ENCODE measurements at places on chromosomes 6 and 20.
A peak's percentile ranks its signal among the peaks of the same experiment; 100 is the strongest.

GRCh38 chr20:2626853-2627541 is 25.4 kb upstream of the NOP56 start:
- DNase-seq: no peak

- DNase-seq: no peak
Measured at GRCh38 chr6:89917216-89917615, 22.9 kb downstream of the GJA10 start.

DNA sequence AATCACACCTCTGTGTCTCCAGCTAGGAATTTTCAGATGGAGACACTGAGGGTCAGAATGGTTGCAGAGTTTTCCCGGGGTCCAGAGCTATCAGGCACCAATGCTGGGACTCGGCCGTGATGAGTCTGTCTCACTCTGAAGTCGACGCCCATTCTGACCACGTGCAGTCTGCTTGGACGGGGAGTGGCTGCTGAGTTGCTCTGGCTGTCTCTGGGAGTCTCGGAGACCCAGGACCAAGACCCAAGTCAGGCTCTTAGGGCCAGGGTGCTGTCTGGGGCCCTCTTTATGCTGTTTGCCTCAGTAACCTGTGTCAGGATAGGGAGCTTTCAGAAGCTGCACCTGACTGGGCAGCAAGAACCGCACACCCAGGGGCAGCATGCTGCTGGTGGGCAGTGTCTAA is 4.6 kb downstream of the IP6K3 start:
- DNase-seq: no peak

GRCh38 chr6:27631609-27631916 is 158.7 kb upstream of the ZNF184 start:
- no peak for DNase-seq

GRCh38 chr6:142867988-142868812 is 76.8 kb downstream of the HIVEP2 start:
- DNase-seq: no peak

DNA sequence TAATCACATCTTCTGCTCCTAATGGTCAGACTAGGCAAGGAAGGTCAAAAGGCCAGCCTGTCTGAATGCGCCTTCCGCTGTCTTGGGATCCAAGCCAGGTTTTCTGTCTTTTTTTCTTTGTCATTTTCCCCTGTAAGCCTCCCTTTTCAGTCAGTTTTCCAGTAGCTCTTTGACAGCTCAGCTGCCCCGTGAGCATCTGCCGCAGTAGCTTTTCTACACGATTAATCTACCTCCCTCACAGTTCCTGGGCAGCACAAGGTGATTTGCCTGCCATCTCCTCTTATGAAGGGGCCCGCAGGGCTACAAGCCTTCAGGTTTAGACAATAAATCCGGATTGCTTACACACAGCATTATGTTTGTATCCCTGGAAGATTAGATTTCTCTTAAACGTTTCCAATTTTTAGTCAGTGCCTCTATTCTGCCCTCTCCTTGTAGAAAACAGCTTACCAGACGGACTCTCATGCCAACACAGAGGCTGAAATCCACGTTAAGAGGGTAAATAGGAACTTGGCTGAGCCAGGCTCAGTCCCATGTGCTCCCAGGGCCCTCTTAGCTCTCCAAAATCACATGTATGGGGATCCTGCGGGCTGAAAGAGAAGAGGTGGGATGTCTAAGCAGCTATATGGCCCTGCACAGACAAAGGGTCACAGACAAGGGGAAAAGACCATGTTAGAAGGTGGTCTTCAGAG is 77.2 kb downstream of the LY86 start:
- DNase-seq: no peak

GRCh38 chr6:111711476-111711875 is 105.8 kb upstream of the TRAF3IP2 start:
- DNase-seq: no peak

DNA sequence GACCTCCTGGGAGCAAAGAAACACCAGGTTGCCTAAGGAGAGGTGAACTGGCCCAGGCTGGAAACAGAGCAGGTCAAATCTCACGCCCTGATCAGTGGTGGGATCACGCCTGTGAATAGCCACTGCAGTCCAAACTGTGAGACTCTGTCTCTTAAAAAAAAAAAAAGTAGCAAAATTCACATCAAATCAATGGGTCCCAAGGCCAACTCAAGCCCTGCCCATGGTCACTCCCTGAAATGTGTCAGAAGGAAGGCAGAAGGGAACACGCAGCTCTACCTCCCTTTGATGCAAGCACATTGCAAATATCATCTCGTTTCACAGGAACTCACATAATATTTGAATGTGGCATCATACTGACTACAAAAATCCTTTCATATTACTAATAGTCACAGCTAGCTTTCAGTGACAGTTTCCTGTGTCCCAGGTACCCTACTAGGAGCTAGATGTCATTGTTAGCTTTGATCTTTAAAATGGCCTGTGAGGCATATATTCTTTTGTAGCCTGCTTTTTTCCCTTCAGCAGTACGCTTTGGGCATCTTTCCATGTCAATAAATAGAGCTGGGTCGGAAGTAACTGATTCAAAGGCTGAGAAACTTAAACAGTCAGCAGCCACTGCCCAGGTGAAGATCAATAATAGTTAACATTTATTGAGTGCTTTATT is 14.4 kb upstream of the TTPAL start:
- DNase-seq: no peak

DNA sequence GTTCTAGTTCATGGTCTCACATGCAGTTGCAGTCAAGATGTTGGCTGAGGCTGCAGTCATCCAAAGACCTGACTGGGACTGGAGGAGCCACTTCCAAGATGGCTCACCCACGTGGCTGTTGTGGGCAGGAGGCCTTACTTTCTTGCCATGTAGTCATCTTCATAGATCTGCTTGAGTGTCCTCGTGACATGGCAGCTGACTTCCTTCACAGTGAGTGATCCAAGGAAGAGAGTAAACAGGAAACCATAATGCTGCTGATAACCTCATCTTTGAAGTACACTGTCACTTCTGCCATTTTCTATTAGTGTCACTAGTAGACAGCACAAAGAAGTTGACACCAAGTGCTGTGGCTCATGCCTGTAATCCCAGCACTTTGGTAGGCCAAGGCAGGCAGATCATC is 40.1 kb upstream of the AKIRIN2 start:
- peak; percentile 79 for DNase-seq
